ENCODE measurements at places on chromosomes 6 and 20. TPM values are rescaled to one million over a fixed set of nuclear protein-coding genes. Genes with fewer than 3 reads are reported as not detected.

The MYCT1 gene
- total RNA-seq, result 20.1 TPM

The SLC22A2 gene
- total RNA-seq, result not detected

The PLTP gene
- total RNA-seq, result 113 TPM

The EGFL8 gene
- 38.8 TPM for total RNA-seq

The RPS21 gene
- 1,002 TPM for total RNA-seq

The POM121L2 gene
- total RNA-seq, result not detected

The PRDM13 gene
- total RNA-seq, result not detected

The TREM2 gene
- total RNA-seq, result 8.1 TPM

The HNF4A gene
- total RNA-seq, result not detected

The SCRT2 gene
- not detected for total RNA-seq

The KAT14 gene
- total RNA-seq, result 11.8 TPM

The HLA-DRB1 gene
- 142 TPM for total RNA-seq

The JPH2 gene
- total RNA-seq, result 63.3 TPM

The C2 gene
- total RNA-seq, result 46.6 TPM

The EPPIN gene
- total RNA-seq, result not detected

The RIMS1 gene
- 4.8 TPM for total RNA-seq

The ARG1 gene
- total RNA-seq, result 4.6 TPM

The NOX3 gene
- total RNA-seq, result not detected

The OTOR gene
- not detected for total RNA-seq

The EYS gene
- total RNA-seq, result not detected

Measured in aorta (tissue), 5 donors.